ENCODE measurements at places on chromosomes 6 and 20.

DNA sequence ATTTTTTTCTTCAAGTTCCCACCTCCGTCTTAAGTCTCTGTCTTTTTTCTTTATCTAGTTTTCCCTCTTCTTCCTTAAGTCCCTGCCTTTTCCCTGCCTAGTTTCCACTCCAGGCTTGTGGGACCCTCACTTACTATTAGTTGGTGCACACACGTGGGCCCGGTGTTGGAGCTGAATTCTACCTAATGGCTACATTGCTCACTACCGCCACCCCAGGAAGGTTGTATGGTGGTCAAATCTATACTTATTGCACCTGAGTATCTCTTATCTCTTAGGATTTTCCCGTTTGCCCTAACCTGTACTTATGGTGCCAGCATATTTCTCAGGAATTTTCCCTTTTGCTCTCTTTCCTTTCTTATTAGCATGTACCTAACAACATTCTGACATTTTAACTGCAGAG lies 692.8 kb downstream of the EPM2A start:
- no peak for DNase-seq

- DNase-seq, result no peak
Measured at GRCh38 chr6:157994125-157994795, 12.6 kb downstream of the SYNJ2 start.

DNA sequence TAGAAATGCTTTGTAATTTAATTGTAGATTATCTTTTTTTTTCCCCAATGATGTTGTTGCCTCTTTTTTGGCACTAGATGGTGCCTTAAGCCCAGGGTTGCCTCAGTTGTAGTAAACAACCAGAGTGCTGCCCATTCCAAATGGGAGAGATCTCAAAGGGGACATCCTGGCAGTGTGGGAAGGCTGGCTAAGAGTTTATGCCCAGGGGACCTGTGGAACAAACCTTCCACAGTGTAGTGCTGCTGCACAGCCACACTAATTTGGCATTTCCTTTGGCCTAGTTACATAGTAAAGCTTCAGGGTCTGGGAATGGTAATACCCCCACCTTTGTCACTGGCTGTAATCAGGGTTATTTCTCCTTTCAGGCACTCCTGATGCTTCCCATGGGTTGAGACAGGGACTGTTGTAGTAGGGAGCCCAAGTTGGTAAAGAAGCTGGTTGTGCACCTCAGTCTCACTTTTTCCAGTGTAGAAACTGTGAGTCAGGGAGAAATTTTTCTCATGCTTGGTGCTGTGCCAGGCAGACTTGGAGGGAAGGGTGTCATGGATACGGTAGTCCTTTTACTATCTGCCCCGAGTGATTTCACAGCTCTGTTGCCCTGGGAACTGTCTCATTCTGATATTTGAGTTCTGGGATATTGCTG lies 177.8 kb upstream of the ECI2 start:
- peak; percentile 87 for DNase-seq

- no peak for DNase-seq
Measured at GRCh38 chr20:59733351-59733750, 129.0 kb downstream of the PHACTR3 start.

DNA sequence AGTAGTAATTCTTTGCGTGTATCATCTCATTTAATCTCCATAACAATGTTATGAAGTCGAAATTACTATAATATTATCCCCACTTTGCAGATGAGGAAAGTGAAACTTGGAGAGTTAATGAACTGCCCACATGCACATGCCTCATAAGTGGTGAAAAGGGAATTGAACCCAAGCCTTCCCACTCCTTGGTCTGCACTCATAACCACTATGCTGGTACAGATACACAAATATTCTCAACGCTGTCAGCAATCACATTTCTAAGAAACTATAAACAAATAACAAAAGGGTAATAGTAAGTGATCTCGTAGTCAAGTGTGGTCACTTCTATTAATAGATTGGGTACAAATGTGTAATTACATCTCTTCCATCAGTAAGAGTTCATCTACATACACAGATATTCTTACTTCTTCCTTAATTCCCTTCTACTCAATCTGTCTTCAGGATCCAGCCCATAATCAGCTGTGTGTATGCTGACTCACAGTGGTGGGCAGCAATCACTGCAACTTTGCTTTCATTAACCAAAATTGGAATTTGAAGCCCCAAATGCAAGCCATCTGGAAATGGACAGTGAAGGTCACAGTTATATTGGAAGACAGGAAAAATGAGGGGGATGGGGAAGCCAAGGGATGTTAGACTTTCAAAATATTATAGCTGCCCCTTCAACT lies 6.6 kb downstream of the PRSS35 start:
- no peak for DNase-seq

DNA sequence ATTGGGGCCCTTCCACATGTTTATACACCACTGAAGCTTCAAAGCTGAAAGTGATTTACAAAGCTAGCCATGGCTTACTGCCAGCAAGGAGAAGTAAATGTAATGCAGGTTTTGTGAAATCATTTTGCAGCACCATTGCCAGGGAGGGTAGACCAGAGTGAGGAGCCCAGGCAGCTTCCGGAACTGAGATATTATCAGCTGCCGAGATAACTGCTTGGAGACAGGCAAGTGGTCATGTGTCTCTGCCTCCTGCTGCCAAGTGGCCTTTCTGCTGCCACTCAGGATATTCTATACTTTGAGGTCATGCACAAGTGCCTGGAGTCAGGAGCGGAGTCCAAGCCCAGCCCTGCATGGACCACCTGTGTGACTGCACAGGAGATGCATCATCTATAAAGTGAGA lies 160.2 kb downstream of the SYNDIG1 start:
- DNase-seq, result no peak

DNA sequence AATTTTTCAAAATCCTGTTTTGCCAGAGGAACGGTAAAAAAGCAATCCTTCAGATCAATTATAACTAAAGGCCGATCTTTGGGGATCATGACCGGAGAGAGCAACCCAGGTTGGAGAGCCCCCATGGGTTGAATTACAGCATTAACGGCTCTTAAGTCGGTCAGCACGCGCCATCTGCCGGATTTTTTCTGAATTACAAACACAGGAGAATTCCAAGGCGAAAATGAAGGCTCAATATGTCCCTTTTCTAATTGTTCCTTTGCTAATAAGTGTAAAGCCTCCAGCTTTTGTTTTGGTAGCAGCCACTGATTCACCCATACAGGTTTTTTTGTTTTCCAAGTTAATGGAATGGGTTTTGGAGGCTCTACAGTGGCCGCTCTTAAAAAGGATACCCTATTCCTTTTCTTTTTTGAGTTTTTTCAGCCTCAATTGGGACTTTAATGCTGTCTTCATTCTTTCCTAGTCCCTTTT lies 16.9 kb upstream of the PTCRA start:
- DNase-seq, result no peak

GRCh38 chr6:106084106-106084988 lies 1.8 kb upstream of the PRDM1 start:
- peak; percentile 83 for DNase-seq

DNA sequence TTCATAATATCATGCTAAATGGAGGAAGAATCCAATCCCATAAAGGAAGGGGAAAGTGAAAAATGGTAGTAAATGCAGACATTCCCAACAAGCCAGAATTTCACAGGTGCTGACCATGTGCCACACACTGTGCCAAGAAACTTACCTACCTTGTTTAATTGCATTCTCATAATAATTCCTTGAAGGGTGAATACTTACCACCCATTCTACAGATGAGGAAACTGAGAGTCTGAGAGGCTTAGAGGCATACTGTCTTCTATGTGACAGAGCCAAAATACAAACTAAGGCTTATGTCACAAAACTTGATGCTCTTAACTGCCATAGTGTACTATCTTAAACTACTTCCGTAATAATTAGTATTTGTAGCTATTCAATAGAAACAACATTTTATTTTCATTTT lies 454.7 kb downstream of the UTRN start:
- no peak for DNase-seq

DNA sequence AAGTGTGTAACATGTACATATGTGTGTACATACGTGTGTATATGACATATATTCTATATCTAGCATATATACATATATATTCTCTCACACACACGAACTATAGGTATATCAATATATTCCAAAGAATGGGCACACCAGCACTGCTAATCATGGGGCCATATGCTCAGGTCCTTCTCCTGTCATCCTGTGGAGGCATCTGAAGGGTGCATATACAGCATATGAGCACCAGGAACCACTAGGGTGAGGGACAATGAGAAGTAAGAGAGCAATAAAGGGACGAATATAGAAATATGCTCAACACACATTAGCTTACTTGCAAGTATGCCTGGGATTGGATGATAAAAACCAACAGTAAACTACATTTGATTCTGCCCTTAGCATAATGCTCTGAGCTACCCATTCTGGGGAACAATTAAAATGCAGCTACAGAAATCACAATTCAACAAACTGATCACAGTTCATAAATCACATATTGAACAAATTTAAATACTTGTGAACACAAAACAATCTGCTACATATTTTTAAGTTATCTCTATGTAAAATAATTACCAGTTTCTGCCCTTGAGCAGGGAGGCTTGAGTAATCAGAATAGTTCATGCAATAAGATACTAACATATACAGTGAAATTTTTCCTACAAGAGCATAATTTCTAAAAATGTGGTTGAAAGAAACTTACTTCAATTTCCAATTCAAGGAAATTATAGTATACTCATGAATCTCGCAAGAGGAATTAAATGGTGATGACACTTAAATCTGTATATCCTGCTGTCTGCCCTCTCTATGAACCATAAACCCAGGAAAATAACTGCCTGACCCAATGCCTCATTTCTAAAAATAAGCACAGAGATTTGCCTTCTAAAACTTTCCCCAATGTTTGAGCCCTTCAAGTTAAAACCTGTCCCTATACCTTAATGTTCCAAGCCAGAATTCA lies 272.2 kb upstream of the THEMIS start:
- DNase-seq, result no peak

DNA sequence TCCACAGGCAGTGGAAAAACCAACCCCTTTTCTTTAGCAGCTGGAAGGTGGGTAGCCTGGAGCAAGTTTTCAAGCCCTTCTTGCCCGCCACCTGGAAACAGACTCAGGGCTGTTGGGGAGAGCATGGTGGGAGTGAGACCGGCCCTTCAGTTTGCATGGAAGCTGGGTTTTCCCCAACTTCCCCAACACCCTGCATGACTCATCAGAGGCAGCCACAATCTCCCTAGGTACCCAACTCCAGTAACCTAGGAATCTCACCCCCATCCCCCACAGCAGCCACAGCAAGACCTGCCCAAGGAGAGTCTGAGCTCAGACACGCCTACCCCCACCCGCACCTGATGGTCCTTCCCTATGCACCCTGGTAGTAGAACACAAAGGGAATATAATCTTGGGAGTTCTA lies 86.3 kb upstream of the IRAK1BP1 start:
- DNase-seq, result no peak

GRCh38 chr6:158474961-158475343 lies 84.9 kb upstream of the TMEM181 start:
- peak; percentile 15 for DNase-seq

- no peak for DNase-seq
Measured at GRCh38 chr6:6843057-6843627, 254.6 kb downstream of the LY86 start.

GRCh38 chr20:19073584-19074218 lies 138.7 kb upstream of the SLC24A3 start:
- DNase-seq, result no peak

DNA sequence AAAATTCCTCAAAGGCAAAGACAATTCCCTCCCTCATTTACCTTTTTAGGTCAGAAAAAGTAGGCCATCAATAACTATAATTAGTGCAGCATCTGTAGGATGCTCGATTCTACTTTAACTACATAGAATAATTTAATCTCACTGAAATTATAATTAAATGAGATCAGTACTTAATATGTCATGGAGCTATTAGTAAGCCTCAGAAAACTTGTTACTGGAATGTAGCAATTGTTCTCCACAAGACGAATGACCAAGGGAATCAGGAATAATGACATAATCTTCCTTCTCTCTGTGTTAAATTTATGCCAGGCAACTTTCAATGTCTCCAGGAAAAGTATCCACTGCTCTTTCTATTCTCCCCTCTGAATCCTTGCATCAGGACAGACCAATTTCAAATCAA lies 34.1 kb downstream of the SESN1 start:
- DNase-seq, result no peak

DNA sequence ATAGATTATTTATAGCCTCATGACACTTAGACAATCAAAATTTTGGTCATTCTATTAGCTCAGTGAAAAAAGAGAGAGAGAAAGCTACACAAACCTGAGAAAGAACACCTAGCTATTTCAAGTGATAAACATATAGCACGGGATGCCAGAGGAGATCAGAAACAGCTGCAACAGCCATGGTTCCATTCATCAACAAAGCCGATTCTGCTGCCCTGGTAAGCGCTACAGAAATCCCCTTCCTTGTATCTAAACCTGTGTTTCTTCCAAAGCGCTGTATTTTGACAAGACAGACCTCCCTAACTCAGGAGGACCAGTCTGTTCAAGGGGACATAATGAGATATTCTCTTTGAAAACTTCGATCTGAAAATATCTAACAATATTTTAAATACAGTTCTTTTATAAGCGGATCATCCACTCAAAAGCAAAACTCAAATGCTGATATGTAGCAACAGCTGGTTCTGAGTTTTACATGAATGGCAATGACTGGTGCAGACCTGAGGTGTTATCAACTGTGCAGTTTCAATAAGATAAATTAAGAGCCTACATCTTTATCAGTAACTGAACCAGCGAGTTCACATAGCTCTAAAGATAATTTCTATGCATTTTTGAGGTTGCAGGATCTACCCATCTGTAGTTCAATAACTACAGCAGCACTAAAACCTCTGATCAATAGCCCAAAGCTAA lies 447.8 kb downstream of the FRK start:
- DNase-seq, result no peak
